ENCODE measurements at places on chromosomes 4 and X.
A peak's percentile ranks its signal among the peaks of the same experiment; 100 is the strongest.

DNA sequence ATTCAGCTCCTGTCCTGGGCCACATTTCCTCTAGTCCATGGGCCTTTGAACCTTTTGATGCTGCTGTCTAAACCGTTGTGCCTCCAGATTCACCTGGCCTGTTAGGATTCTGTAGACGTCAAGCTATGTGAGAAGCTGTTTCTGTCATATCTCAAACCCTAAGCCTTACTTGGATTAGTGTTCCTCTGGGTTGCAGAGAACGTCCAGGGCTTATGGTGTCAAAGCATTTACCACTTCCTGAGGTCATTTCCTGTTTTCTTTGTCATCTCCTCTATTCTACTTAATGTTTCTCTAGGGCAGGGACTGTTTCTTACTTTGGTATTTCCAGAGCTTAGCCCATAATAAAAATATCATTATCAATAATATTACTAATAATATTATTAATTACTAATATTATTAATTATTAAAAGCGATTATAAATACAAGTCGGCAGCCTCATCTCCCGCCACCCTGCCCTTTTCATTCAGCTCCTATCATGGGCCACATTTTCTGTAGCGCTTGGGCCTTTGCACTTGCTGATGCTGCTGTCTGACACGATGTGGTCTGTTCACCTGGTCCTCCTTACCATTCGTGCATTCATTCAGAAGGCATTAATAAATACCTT, 19.1 kb downstream of the PRIMPOL start:
- peak; percentile 48 for DNase-seq

GRCh38 chrX:39324233-39324930, 523.1 kb downstream of the MID1IP1 start:
- DNase-seq = no peak

- no peak for DNase-seq
Measured at GRCh38 chrX:12307961-12308360, 169.7 kb downstream of the FRMPD4 start.

DNA sequence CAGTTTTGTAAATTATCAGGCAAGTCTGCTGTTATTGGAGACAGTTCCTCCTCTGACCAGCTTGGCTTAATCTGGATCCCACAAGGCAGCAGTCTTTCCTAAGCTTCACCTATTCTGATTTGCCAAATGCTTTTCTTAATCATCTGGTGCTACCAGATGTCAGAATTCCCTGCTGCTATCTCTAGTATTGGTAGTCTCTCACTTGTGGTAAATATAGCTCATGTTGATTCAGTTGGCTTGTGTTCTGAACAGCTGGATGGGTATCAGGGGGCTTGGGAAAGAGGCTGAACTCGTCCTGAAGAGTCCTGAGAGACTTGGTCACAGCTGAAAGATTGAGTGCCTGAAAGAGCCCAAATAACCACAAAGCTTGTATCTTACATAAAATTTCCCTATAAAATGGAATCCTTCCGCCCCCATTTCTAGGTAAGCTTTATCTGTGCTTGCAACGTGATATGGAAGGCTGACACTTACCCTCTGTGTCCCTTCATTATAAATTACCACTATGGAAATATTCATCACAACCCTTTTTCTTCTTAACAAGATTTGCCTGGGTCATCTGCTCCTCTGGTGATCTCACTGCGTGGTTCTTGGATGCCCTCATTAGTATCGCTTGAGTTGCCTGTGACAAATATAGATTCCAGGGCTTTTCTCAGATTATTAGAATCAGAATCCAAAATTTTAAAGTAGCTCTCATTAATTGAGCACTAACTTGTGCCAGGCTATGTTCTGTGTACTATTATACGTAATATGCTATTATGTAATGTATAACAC, 104.1 kb upstream of the GPRIN3 start:
- DNase-seq = no peak

- DNase-seq = no peak
Measured at GRCh38 chr4:32030406-32030805, 1310.2 kb downstream of the PCDH7 start.

DNA sequence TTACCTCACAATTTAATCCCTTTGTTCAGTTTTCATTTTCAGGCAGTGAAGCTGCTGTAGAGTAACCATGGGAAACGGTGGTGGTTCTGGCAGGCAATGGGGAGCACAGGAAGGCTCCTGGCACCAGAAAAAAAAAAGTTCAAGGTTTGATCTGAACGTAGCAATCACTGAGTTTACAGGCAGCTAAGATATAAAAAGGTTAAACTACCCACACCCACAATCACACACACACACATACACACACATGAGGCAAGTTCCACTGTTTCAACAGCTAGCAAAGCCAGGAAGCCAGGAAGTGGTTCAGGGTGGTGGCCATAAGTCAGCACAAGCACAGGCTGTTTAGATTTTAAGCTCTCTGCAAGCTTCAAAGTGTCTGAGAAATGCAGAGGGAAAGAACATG, at the start of gene SULT1B1:
TSS of gene SULT1B1 (minus strand) at position 166 of the 400 bp plus-strand sequence. CDS start 5,403 bp downstream, outside the sequence.
- peak; percentile 66 for DNase-seq

Data from CD4-positive, alpha-beta T cell treated with Interleukin-1 beta for 1 hour (primary cell).